ENCODE measurements at places on chromosomes 7 and 10.

DNA sequence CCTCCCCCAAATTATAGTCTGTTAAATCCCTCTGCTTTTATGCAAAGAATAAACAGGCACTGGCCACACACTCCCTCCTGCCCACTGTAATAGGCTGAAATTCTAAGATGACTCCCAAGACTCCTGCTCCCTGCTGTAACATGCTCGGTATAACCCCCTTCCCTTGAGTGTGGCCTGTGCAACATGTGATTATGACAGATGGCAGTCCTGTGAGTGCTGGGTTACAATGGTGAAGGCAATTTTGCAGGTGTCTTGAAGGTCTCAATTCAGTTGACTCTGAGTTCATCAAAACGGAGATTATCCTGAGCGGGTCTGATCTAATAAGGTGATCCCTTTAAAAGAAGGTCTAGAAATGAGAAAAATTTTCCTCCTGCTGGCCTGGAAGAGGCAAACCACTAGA lies 55.9 kb downstream of the CREB3L2 start:
- DNase-seq, result no peak

GRCh38 chr7:151342811-151343210 lies 1.2 kb downstream of the NUB1 start:
- DNase-seq, result no peak

DNA sequence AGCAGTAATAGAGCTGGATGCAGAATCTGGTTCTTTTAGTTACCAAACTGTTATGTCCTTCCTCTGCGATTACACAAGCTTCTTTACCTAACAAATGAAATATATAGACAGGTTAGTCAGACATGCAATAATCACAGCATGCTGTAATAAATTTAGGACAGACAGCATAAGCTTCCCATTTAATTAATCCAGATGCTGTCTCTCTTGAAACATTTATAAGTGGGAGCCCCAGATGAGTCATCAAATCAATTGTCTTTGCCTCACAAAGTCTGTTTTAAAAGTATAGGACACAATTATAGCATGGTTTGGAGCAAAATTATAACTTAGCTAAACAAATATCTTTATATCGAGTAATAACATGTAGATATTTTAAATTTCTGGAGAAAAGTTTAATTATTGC lies 1.6 kb downstream of the CDNF start:
- DNase-seq, result no peak

DNA sequence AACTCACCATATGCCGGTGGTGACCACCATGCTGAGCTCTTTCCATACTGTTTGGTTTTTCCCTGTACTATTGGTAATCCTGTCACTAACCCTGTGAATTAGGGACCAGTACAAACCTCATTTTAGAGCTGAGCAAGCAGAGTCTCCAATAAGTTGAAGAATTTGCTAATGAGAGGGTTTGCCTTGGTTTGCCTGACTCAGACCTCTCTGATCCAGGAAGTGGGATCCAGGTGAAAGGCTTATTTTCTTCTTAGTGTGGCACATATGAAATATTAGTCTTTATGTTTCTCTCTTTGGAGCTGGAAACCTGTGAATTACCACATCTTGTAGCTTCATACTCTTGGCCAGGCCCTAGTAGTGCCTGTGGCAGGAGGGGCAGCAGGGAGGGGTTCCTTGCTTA lies 114.1 kb upstream of the IGFBP3 start:
- no peak for DNase-seq

DNA sequence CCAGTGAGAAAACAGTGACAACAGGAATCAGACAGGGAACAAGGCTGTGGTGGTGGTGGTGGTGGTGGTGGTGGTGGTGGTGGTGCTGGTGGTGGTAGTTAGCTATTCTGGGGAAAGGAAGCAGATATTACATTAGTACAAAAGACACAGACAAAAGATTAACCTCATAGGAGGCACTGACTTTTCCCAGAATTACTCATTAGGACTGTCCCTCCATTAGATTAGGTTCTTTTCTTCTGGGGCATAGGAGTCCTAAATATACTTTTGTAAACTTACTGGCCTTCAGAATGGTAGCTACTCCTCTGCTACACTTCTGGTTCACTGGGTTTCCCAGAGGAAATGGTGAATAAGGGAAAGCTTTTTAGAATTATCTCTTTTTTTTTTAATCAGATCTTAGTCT lies 156.6 kb upstream of the SEMA3D start:
- no peak for DNase-seq

DNA sequence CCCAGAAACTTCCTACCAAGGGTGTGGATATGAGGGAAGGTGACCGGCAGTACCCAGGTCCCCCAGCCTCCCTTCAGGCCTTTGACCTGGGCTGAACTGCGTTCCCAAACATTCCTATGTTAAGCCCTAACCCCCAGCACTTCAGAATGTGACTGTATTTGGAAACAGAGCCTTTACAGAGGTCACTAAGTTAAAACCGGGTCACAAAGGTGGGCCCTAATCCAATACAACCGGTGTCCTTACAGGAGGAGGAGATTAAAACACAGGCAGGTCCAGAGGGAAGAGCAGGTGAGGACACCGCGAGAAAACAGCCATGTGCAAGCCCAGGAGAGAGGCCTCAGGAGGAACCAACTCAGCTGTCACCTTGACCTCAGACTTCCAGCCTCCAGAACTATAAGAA lies 28.0 kb downstream of the GRB10 start:
- no peak for DNase-seq

DNA sequence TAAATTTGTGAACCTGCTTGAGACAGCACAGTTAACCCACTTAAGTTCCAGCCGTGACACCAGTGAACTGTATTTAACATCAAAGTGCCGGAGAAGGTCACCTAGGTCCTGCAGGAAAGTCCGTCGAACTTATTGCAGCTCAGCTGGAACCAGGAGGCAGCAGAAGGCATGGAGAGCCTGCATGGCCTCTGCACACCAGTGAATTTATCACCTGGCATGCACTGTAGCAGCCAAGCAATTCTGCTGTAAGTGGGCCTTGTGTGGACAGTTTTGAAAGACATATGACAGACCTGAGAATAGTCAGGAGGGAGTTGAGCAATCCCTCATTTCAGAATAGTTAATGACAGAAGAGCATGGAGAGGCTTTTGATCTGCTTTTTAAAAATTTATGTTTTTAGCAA lies 108.8 kb downstream of the PLXDC2 start:
- DNase-seq, result no peak

- DNase-seq, result no peak
These were observed 26.3 kb upstream of the AMZ1 start for GRCh38 chr7:2661602-2662272.

DNA sequence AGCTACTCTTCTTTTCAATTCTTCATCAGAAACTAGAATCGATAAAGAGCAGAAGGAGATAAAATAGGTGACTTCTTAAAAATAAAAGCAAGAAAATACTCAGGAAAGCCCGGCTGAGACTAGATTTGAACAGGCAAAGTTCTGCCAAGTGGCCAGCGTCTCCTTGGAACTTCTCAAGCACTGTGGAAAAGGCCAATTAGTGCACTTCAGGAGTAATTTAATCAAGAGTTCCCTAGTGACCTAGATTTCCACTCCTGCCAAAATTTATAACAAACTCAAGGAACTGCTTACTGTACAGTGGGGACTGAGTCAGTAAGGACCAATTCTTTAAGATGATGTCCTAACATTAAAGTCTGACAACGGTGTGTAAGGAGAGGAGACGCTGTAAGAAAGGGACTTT lies 57.3 kb downstream of the CHCHD3 start:
- DNase-seq, result no peak

DNA sequence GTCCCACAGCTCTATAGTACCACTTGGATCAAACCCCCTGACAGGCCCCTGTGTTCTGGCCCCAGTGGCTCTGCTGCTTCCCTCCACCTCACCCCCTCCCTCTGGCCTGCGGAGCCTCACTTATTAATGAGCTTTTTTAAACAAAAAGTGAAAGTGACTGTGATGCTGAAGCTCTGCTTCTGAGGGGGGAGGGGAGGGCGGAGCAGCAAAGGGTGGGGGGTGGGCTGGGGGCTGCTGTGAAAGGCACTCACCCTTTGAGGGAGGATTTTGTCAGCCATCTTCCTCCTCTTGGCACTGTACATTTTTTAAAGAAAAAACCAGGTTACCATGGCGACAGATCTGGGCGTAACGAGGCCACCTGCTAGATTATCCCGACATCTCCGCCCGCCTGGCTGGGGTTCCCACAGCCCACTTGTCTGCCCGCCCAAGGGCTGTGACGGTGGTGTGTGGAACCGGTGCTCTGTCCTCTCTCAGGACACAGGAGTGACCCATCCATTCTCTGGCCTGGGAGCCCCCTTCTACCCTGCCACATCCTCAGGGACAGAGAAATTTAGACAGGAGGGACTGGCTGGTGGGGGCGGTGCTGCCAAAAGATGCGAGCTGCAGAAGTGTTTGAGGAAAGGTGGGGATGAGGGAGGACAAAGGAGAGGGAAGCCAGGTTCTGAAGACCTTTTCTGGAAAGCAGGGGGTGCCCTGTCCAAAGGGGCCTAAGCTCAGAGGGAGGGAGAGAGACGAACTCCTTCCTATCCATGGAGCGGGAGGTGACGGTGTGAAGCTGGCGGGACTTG lies 4.9 kb downstream of the SMARCD3 start:
- no peak for DNase-seq

DNA sequence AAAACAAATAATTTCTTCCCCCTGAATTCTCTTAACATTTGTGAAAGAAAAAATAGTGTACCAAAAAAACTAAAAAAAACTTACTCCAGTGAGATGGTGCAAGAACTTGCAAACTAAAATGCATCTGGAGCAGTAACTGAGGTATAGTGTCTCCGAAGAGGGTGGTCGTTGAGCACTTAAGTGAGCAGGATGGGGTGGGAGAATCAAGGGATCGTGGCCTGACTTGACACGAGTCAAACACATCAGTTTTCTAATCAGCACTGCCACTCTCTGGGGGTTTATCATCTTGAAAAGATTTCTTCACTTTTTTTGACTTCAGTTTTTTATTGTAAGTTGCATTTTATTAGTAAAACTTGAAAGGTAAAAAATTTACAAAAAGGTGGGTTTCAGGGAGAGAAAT lies 2.5 kb downstream of the ZNF273 start:
- DNase-seq, result no peak

DNA sequence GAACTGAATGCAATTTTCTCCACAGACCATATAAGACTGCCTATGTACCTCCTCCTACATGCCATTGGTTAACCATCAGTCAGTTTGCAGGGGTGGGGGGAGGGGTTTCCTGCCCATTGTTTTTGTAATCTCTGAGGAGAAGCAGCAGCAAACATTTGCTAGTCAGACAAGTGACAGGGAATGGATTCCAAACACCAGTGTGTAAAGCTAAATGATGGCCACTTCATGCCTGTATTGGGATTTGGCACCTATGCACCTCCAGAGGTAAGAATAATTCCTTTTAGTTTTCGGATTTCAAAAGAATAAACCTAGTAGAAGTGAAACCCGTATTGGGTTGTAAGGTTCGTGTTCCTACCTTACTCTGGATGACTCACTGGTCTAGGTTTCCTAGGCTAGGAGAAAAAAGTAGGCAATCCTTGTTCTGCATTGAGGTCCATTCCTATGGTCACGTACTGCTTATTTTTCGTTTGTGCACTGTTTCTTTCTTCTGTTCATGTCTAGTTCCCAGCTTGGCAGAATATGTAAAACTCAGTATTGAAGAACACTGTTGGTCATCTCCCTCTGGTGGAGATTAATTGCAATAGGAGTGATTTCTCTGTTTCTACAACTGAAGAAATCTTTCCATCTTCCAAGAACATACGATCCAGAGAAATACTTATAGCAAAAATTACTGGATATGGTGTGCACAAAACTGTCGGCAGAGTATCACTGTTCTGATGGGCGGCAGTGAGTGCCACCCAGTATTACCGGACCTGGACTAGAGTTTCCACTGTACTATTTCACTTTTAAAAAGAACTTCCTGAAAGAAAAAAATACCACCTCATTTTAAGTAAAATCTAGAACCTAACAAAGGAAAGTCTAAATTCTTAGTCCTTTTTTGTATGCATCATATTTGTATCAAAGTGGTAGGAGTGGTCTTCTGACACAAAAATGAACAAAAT lies at the start of gene AKR1C3:
Gene AKR1C3 (plus strand): TSS at position 150 of the 941 bp plus-strand sequence. CDS start 31 bp downstream, at position 181.
- no peak for DNase-seq

All from activated T-cell treated with anti-CD3 and anti-CD28 coated beads for 1 hour (primary cell).